Urinary bladder (tissue), 4 donors: ENCODE measurements at places on chromosomes 7 and 10. TPM values are rescaled to one million over a fixed set of nuclear protein-coding genes. Genes with fewer than 3 reads are reported as not detected.

The PIK3AP1 gene
- 6.6 TPM for total RNA-seq

The TECTB gene
- not detected for total RNA-seq

The TMEM176B gene
- total RNA-seq: 59.4 TPM

The AHR gene
- 485 TPM for total RNA-seq

The ENKUR gene
- 0.95 TPM for total RNA-seq

The HMX3 gene
- not detected for total RNA-seq

The GCK gene
- 1.4 TPM for total RNA-seq

DNA sequence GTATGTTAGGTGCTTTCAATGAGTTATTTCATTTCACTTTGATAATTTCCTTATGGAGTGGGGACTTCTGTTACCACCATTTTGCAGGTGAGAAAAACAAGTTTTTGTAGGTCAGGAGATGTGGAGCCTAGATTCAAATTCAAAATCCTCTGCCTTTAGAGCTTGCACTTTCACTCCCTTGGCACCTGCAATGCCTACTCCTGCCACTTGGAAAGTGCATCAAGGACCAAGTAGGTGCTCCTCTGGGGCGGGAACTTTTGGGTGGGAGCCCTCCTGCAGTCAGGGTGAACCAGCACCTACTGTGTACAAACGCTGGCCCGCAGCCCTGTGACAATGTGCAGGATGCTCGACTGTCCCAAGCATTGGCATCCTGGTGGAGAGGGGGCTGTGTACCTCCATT lies 199.0 kb downstream of the EMX2 start:
- DNase-seq: no peak

DNA sequence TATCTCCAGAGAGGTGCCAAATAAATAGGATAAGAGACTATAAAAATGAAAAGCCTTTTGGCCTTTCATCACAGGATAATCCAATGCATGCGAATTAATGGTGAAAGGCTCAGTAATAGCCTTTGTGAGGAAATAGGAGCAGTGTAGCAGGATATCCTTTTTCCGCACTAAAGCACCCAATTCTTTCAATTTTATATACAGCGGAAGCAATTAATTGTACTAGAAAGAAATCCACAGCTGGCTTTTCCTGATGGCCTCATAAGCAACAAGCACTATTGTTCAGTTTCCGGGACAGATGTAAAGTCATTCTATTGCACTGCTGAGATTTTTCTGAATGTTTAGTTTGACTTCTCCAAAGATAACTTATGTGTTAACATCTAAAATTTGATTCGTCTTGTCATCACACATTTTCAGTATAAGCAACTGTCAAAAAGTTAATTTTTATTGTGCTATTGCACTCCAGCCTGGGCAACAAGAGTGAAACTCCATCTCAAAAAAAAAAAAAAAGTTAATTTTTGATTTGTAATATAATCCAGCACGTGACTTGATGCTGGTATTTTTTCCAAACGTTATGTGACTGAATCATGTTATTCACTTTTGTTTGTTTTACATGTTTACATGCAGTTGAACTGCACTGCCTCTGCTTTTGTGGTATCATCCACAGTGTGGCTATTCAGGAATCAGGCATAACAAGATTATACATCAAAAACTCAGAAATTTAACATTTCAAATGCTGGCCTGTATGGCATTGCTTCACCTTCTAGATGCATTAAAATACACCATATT lies 8.4 kb upstream of the BMPR1A start:
- DNase-seq: no peak

GRCh38 chr10:73814896-73815718 lies 3.7 kb upstream of the NDST2 start:
- DNase-seq: no peak

DNA sequence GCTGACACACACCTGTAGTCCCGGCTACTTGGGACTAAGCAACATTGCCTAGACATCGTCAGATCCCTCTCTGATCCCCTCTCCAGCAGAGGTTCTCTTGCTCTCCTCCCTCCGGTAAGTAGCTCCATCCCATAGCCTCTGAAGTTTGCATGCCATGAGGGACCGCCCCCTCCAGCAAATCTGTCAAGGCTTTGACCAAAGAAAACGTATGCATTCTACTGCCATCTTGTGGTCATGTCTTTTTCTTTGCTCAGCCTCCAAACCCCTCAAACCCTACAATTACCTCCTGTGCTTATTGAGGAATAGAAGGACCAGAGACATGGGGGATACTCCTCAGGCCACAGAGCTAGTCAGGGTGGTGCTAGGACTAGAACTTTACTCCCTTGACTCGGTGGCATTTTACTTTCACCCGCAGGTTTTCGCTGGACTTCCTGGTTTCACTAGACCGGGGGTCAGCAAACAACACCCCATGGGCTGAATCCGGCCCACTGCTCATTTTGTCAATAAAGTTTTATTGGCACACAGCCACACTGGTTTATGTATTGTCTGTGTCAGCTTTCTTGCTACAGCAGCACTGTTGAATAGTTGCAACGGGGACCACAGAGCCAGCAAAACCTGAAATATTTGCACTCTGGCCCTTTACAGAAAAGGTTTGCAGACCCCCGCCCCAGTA lies 202.6 kb upstream of the FOXK1 start:
- DNase-seq: no peak

DNA sequence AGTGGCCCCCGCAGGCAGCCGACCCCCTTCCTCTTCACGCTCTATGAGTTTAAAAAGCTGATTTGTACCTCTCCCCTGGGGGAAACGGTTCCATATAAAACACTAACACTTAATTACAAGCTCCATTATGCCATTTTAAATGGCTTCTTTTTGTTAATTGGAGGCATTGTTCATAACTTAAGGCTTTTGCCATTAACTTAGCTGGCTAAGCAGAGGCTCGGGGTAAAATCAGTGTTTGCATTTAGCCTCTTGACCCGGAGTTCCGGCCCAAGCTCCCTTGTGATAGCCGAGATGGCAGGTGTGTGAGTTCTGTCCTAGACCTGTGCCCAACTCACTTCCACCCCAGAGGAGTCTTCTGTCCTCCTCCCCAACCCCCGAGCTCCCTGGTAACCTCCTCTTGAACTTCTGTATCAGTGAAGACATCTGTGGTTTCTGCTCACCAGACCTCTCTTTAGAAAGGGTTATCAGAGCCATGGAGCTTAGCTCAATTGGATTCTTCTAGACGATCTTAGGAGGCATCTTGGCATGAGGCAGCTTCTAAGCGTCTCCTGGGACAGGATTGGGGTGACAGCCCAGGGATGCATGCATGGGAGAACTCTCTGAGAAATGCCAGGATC lies 34.2 kb upstream of the SH2B2 start:
- DNase-seq: no peak

DNA sequence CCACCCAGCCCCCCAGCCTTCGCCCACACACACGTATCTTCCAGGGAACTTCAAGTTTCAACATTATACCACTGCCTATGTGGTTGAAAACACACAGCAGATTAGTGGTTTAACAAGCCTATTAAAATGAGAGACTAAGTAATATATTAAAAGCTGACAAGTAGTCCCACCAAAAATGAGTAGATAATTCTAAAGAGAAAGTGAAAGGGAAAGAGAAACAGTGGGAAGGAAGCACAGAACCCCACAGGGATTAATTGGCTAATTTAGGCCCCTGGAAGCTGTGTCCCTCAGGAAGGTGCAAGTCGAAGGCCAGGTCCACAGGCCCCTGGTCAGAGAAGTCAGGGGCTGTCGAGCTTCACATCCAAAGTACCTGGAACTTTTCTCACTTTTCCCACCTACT lies 210.5 kb upstream of the YAE1 start:
- DNase-seq: no peak

- DNase-seq: no peak
Observed at GRCh38 chr10:4512671-4513240, 313.3 kb upstream of the AKR1E2 start.

DNA sequence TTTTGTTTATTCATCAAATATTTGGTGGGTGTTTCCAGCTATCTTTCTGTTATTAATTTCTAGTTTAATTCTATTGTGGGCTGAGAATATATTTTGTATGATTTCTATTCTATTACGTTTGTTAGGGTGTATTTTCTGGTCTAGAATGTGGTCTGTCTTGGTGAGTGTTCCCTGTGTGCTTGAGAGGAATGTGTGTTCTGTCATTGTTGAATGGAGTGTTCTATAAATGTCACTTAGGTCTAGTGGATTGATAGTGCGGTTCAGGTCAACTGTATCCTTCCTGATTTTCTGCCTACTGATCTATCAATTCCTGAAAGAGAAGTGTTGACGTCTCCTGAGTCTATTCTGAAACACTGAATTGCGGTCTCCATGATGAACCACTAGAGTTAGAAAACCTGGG lies 8.5 kb downstream of the HTRA1 start:
- no peak for DNase-seq

- no peak for DNase-seq
Observed at GRCh38 chr10:72331575-72332422, 22.9 kb downstream of the DNAJB12 start.

- DNase-seq: no peak
Observed at GRCh38 chr10:93063977-93064660, 3.5 kb downstream of the CYP26C1 start.

- no peak for DNase-seq
Observed at GRCh38 chr10:102505462-102506115, 1.8 kb downstream of the SUFU start.

DNA sequence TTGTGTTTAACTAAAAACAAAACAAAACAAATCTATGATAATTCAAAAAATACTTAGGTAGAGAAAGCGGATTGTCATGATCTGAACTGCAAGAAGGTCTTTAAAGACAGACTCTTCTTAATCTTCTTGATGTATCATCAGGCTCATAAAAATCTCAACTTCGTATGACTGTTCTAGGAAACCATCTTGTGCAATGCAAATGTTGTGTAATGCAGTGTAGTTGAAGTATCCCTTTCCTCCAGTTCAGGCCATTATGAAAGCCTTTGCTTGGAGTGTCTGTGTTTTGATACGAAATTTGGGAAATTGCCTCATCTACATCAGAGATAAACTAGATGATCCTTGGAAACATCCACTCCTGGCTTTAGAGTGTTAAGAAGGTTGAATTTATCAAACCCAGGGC lies 30.9 kb downstream of the CDK1 start:
- DNase-seq: no peak

DNA sequence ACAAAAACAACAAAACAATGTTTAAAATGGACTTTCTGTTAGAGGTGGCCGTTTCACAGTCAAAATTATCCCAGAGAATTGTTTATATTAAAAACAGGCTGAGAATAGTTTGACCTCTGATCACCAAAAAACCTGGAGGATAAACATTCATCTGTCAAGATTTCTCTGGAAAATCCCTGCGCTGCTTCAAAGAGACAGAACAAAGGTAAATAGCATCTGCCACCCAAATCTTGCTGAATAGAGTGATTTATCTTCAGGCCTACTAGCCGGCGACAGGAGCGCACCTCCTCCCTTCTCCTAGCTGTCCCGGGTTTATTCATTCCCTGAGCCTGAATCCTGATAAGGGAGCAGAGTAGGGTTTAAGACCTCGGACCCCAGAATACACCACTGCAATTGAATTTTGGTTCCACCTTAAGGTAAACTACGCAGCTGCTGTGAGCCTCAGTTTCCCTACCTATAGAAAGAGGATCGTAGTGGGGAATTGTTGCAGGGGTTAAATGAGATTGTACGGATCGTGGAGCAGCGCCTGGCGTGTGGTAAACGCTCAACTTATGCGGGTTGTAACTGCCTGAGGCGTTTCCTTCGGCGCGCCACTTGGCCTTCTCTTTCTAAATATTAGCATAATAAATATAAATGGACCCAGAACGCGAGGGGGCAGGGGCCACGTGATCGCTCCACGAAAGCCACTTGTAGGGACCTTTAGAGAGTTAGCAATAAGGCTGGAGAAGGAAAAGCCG lies 498 bp upstream of the ST7 start:
- DNase-seq: no peak

GRCh38 chr7:6656413-6656812 lies 19.3 kb downstream of the ZNF316 start:
- no peak for DNase-seq

DNA sequence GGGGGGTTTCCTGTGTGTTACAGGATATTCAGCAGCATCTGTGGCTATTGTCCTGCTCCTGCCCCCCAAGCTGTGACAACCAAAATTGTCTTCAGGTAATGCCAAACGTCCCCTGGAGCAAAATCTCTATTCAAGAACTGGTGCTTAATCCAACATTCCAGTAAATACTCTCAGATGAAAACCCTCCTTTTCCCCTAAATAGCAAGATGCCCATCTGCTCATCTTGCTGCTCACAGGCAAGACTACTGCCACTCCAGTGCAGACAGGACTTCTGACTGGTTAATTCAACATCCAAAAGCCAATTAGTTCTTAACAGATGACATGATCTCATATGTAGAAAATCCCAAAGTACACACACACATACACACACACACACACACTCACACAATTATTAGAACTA lies 20.5 kb upstream of the JAZF1 start:
- DNase-seq: no peak

GRCh38 chr7:114922026-114922651 lies at the start of gene MDFIC:
TSS of gene MDFIC (plus strand) at chr7:114922094. CDS start at chr7:114923034, 940 bp downstream.
- DNase-seq: no peak
